AG04450 (cell line): ENCODE measurements at places on chromosomes 1 and 21.
A peak's percentile ranks its signal among the peaks of the same experiment; 100 is the strongest.

DNA sequence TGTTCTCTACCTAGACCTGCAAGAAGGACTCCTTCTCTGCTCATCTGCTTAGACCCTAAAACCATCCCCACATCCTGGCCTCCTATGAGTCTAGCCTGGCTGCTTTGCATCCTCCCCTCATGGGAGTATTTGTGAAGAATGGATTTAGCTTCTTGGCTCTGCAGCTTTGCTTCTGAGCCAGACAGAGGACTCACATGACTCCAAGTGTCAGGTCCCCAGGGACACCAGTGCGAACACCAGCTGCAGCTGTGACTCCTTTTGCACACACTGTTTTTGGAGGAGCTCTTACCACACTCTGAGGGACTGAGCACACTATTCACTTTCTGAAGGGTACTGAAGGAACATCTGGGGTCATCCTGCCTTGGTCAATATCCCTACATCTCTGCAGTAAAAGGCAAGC, 131.8 kb upstream of the SGIP1 start:
- no peak for DNase-seq

- no peak for DNase-seq
Observed at GRCh38 chr1:110714374-110714995, 39.7 kb upstream of the KCNA3 start.

- no peak for DNase-seq
Observed at GRCh38 chr21:24200052-24200451, 1407.2 kb downstream of the MRPL39 start.

- no peak for DNase-seq
Observed at GRCh38 chr1:66476774-66477173, 57.2 kb upstream of the SGIP1 start.

- no peak for DNase-seq
Observed at GRCh38 chr1:226041419-226041818, 21.1 kb upstream of the H3-3A start.

GRCh38 chr1:111819566-111820263, 64.0 kb downstream of the DDX20 start:
- DNase-seq, result no peak

GRCh38 chr1:192506741-192507155, 68.8 kb upstream of the RGS1 start:
- no peak for DNase-seq

- no peak for DNase-seq
Observed at GRCh38 chr21:16550118-16550517, 820.3 kb downstream of the USP25 start.

GRCh38 chr1:243924588-243925349, 74.7 kb upstream of the AKT3 start:
- no peak for DNase-seq

- DNase-seq, result no peak
Observed at GRCh38 chr1:239011382-239011781, 375.0 kb upstream of the CHRM3 start.

DNA sequence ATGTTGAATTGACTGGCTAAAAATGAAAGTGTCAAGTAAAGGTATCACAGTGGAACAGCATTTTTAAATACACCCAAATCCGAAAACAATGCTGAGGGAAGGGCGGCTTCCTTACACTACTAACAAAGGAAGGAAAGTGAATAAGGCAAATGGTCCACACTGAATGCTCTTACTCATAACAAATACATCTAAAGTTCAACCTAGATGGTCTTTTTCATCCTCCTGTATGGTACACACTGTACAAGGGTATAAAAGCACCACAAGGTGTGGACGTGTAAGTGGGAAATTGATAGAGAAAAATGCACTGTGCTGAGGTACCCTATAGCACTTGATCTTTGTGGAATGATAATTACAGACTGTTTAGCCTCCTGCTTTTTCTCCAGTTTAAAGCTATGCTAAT, 7.1 kb upstream of the PALMD start:
- no peak for DNase-seq

DNA sequence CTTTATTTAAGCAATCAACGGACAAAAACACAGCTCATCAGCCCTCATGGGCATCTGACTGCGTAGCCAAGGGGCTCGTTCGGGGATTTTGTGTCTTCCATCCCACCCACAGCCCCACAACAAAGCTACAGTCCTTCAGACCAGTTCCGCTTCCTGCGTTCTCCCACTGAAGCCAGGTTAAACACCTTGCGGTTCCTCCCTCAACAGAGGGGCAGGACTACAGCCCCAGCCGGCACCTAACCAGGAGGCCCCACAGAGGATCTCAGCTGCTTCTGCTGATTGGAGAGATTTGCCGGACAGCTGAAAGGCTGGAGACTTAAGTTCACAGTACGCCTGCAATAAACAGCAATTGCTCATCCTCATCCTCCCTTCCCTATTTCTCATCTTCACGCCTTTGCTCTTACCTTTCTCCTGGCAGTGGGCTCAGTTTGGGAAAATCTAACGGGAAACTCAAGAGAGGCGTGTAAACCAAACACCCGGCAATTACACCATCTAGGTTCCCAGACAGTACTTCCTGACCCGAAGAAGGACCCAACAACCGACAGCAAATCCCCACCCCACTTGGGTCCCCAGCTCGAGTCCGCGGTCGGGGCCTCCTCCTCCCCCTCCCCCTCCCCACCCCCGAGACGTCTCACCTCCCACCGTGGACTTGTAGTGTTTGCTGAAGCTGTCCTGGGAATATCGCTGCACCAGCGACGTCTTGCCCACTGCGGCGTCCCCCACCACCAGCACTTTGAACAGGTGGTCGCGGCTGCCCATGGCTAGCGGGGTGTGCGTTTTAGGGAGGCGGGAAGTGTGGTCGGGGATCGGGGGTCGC, 876 bp downstream of the RAB29 start:
- no peak for DNase-seq

- DNase-seq, result no peak
Observed at GRCh38 chr1:52660807-52661206, 27.8 kb downstream of the SHISAL2A start.

DNA sequence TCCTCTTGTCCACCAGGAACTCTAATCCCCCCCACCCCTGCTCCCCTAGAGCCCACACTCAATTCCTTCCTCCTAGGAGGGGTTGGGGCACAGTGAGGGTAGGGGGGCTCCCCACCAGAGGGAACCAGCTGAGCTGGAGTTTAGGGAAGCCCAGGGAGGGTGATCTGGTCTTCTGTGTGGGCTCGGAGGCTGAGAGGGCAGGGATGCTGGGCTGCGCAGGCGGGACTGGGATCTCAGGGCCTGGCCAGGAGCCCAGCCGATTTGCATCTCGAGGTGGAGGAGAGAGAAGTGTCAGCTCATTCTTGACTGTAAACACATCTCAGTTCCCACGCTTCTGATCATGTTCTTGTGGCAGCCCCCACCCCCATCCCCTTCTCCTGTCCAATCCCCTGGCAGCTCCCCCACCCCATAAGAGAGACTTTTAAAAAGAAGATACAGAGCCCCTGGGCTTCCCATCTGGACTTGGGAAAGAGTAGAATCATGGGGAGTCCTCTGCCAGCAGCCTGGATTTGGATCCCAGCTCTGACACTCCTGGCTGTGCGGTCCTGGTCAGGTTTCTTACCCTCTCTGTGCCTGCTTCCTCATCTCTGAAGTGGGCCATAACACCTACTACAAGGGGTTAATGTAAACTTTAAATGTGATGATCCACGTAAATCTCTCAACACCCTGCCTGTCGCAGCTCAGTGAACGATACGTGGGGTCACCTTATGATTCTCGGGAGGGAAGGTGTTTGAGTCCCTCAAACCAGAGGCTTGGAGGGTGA, 6.6 kb downstream of the PEAR1 start:
- no peak for DNase-seq

- no peak for DNase-seq
Observed at GRCh38 chr1:225466848-225467192, 39.0 kb upstream of the LBR start.

GRCh38 chr1:220810963-220811362, 24.2 kb downstream of the MTARC1 start:
- DNase-seq, result no peak

GRCh38 chr1:224784265-224785039, 145.0 kb upstream of the DNAH14 start:
- DNase-seq, result peak; percentile 16

DNA sequence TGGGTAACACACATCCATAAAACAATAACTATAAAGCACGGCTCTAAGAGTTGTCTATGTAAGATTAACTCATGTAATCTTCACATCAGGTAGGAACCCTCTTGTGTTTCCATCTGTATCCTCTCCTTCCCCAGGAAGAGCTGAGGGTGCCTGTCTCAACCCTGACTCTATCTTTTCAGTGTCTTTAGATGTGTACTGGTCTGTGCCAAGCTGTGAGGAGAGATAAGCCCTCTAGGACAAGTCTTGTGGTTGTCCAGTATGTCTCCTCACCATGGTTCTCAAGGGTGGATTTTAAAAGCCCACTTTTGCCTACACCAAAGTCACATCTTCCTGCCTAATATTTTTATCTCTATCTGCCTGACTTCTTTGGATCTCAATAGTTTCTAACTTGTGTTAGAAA, 300.1 kb downstream of the KCNT2 start:
- DNase-seq, result no peak

GRCh38 chr1:202316186-202316585, 25.6 kb downstream of the UBE2T start:
- no peak for DNase-seq

DNA sequence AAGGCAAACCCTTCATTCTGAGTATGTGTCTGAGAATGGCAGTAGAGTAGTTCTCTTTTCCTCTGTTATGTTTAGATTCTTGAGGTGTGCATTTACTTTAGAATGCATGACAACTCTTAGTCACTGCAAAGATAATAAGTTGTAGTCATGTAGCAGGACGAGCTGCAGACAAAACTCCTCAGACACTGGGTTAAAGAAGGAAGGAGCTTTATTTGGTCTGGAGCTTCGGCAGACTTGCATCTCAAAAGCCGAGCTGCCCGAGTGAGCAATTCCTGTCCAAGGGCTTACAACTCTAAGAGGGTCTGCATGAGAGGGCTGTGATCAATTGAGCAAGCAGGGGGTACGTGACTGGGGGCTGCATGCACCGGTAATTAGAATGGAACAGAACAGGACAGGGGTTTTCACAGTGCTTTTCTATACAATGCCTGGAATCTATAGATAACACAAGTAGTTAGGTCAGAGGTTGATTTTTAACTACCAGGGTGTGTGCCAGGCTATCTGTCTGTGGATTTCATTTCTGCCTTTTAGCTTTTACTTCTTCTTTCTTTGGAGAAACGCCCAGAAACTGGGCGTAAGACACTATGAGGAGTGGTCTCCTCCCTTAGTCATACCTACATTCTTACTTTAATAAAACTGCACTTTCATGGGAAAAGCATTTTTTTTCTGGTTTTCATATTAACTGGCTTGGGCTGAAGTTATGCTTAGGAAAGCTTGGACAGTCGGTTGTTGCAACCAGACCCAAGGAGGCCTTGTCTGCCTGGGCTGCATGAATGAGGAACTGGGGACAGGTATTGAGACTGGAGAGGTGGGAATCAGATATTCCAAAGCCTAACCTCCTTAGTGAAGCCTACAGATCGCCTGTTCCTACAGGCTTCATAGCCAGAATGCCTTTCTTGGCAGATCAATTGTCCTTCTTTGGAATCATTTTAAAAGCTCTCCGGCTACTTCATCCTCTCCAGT, 115.1 kb downstream of the RHOU start:
- no peak for DNase-seq

GRCh38 chr21:42340187-42341050, 10.4 kb downstream of the TFF2 start:
- no peak for DNase-seq

DNA sequence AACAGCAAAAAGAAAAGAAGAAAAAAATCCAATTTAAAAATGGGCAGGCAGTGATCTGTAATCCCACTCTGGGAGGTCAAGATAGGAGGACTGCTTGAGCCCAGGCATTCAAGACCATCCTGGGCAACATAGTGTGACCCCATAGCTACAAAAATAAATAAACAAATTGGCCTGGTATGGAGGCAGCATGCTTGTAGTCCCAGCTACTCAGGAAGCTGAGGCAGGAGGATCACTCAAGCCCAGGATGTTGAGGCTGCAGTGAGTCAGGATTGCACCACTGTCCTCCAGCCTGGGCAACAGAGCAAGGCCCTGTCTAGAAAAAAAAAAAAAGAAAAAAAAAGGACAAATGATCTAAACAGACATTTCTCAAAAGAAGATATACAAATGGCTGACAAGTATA, 99.6 kb downstream of the EIF4G3 start:
- DNase-seq, result no peak

- no peak for DNase-seq
Observed at GRCh38 chr1:61523229-61523628, 201.7 kb downstream of the TM2D1 start.

- DNase-seq, result no peak
Observed at GRCh38 chr1:157960773-157961172, 32.7 kb upstream of the KIRREL1 start.

DNA sequence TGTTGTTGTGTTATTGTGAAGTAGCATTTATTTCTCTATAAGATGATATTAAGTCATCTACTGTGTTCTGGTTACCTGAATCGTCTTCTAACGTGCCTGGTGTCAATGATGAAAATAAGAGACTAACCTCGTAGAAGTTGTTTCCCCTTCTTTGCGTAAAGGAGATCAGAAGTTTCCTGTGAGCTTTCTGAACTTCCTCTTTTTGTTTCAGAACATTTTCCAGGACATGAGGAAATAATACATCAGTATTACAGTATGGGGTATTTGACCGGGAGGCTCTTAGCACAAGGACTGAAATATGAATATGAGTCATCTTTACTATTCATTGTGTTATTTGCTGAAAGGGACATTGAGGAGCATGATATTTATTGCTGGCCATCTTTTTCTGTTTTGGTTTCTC, 1.3 kb downstream of the ST6GALNAC3 start:
- DNase-seq, result no peak

GRCh38 chr1:119004781-119005180, 16.6 kb upstream of the TBX15 start:
- no peak for DNase-seq

GRCh38 chr1:203096566-203096965, 10.8 kb upstream of the MYOG start:
- DNase-seq, result no peak

- DNase-seq, result no peak
Observed at GRCh38 chr21:43603641-43604504, 55.4 kb downstream of the HSF2BP start.

GRCh38 chr1:94804442-94804837, 15.7 kb upstream of the SLC44A3 start:
- DNase-seq, result no peak

DNA sequence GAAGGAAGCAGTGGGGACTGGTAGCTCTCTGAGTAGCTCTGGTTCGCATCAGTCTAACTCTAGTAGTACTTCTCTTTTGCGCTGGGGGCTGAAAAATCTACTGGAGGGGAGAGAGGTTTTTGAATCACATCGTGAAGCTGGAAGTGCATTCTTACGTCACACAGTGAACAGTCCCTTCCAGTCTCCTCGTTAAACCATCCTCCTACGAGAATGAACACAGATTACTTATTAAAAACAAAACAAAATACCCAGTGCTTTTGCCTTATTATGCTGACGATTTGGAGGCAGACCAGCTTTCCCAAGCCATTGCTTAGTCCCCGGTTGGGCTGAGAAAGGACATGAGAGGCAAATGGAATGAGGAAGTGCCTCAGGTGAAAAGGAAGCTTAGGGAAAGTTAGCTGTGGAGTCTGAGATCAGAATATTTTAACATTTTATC, 16.1 kb downstream of the HUNK start:
- no peak for DNase-seq
